Stimulated activated CD4-positive, alpha-beta T cell treated with anti-CD3 and anti-CD28 coated beads, Interleukin-12 subunit alpha, Interleukin-12 subunit beta, amount 100 ng/mL, for 48 hours (primary cell): ENCODE measurements at places on chromosomes 6 and 20.

DNA sequence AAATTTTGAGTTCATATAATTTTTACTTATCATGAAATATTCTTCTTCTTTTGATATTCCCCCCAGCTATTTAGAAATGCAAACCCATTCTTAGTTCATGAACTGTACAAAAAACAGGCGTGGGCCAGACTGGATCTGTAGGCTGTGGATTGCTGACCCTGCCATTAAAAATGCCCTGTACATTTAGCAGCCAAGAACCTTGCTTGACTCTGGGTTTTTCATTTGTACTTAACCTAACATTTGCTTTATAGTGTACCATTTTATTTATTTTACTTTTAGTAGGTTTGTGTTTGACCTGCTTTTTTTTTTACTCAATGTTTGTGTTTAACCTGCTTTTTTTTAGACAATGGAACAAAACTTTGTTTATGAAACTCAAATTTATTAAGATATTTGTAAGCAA is 14.9 kb downstream of the CD109 start:
- DNase-seq = no peak

GRCh38 chr6:25038999-25039398 is 103.2 kb upstream of the RIPOR2 start:
- no peak for DNase-seq

DNA sequence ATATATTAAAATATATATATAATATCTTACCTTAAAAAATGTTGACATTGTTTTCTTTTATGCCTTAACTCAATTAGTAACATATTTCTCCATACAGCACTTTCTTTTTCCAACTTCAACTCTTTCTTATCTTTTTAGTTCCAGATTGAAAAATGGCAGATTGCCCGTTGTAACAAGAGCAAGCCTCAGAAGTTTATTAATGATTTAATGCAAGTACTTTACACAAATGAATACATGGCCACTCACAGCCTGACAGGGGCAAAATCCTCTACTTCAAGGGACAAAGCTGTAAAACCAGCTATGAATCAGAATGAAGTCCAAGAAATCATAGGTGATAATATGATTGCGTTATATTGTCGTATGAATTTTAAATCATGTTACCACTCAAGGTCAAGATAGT is 29.4 kb upstream of the KIAA1586 start:
- no peak for DNase-seq

GRCh38 chr6:145055567-145055966 is 679.8 kb downstream of the EPM2A start:
- no peak for DNase-seq

DNA sequence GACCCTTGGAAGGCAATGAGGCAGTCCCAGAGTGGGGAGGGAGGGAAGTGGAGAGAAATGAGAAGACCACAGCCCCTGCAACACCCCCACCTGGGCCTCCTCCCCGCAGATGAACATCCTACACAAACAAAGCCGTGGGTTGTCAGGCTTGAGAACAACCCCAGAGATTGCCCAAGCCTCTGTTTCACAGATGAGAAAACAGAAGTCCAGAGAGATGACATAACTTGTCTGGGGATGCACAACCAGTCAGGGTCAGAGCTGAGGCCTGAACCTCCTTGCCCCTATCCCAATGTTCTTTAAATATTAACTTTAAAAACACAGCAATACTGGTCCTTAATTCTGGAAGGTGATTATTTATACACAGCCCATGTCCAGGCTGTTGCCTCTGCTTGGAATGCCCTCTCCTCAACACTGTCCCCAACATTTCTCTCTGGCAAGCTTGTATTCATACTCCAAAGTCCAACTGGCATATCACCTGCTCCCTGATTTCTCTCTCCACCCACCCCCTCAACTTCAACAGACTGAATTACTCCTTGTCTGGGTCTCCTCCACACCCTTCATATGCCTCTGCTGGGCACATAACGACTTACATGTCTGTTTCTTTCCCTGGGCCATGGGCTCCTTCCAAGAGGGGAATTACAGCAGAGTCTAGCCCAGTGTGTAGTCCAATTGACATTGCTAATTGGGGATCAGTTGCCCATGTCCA is 135.5 kb upstream of the LRFN2 start:
- no peak for DNase-seq

GRCh38 chr6:21710216-21710615 is 116.7 kb downstream of the SOX4 start:
- DNase-seq = no peak

DNA sequence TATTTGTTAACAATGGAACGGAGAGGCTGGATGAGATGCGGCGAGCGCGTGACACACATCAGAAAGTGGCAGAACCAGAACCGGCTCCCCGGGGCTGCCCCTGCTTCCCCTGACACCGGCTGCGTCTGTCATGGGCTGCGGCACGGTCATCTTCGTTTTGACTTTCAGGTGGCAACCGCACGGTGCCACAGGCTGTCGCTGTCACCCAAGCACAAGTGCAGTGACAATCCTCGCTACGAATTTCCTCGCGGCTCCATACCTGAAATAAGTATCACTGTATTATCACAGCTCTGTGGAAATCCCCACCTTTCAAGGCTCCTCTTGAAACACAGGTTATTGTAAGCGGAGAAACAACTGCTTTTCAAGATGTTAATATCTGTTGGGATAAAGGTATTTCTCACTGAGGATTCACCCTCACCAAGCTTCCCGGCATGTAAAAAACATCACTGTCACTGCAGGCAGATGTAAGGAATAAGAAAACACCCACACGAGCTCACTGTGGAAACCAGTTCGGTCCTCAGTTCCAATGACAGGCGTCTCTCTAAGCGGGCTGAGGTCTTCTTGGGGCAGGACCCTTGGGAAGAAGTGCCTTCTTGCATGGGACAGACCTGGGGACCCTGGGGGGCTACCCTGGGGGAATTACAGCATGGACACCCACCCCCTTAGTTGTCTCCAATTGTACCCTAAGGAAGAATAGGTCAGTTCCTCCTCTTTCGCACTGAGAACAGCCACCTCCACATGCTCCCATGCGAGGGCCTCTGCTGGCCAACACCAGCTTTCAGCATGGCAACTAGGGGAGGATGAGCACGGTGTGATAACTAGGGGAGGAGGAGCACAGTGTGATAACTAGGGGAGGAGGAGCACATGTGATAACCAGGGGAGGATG is 86.3 kb downstream of the DACT2 start:
- no peak for DNase-seq
